Muscle of leg (tissue), 16 donors: ENCODE measurements at places on chromosomes 5 and 9. TPM values are rescaled to one million over a fixed set of nuclear protein-coding genes. Genes with fewer than 3 reads are reported as not detected.

TAF1L gene
- under 0.01 TPM for total RNA-seq

SLC4A9 gene
- 0.04 TPM for total RNA-seq

IFNB1 gene
- total RNA-seq, result not detected

MYOZ3 gene
- 7.7 TPM for total RNA-seq

DNA sequence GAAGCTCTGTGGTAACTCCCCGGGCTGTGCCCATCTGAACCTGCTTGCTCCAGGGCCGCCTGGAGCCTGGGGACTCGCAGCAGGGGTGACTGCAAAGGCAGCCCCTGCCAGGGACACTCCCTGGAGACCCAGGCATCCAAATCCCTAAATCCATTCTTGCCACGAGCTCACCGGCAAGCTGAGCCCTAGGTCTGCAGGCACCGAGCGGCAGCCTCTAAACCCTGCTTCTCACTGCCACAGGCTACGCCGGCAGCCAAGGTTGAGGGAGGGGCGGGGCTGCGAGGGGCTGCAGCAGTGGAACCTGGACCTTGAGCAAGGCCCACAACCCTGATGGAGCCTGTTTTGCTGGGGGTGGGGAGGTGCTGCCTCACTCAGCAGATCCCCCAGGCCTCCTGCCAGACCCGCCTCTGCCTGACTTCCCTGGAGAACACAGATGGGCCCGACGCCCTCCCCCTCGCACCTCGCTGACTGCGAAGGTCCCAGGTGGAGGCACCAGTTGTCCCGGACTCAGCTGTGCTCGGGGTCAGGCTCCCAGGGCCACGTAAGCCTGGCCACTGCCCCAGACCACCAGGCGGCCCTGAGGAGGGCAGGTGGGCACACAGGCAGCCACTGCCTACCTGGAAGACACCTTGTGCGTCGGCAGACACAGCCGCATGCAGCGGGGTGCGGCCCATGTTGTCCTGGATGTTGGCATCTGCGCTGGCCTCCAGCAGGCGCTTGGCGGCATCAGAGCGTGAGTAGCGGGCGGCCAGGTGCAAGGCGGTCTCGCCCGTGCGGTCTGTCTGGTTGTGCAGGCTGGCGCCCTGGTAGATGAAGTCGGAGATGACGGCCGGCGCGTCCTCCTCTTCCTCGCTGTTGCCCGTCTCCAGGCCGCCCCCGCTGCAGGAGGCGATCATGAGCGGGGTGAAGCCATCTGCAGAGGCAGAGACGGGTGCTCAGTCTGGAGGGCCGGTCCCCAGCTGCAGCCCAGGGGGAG is 17.4 kb upstream of the SEC16A start:
- no peak overlapping the region for H3K4me3 ChIP-seq
- no peaks in the 10 kb centered on the region for H3K4me1 ChIP-seq
- H3K27me3 ChIP-seq, result no peaks in the 10 kb centered on the region
- H3K36me3 ChIP-seq, result peaks cover 91% of the 10 kb centered on the region
- no peak overlapping the region for H3K27ac ChIP-seq

DNA sequence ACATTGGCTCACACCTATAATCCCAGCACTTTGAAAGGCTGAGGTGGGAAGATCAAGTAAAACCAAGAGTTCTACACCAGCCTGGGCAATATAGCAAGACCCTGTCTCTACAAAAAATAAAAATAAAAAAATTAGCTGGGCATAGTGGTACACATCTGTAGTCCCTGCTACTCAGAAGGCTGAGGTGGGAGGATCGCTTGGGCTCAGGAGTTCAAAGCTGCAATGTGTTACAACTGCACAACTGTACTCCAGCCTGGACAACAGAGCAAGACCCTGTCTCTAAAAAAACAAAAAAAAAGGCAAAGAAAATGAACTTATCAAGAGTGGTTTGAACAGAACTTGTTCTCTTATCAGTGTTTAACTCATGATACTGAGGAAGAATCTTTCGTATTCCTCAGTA is 29.3 kb downstream of the AP3B1 start:
- no peak overlapping the region for H3K27ac ChIP-seq
- H3K4me3 ChIP-seq, result no peak overlapping the region
- no peak for DNase-seq
- H3K4me1 ChIP-seq, result no peaks in the 10 kb centered on the region
- H3K36me3 ChIP-seq, result peaks cover 5% of the 10 kb centered on the region

DNA sequence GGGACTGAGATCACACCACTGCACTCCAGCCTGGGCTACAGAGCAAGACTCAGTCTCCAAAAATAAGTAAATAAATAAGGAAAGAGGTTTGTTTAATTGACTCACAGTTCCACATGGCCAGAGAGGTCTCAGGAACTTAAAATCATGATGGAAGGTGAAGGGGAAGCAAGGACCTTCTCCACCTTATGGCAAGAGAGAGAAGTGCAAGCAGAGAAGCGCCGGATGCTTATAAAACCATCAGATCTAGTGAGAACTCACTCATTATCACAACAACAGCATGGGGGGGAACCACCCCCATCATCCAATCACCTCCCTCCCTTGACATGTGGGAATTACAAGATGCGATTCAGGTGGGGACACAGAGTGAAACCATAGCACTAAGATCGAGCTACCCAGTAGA is 22.8 kb upstream of the RGMB start:
- H3K4me1 ChIP-seq, result no peaks in the 10 kb centered on the region
- no peaks in the 10 kb centered on the region for H3K36me3 ChIP-seq
- no peaks in the 10 kb centered on the region for H3K27me3 ChIP-seq
- no peak overlapping the region for H3K4me3 ChIP-seq
- no peak for DNase-seq

GRCh38 chr9:98995971-98996504 is 52.3 kb downstream of the COL15A1 start:
- peaks cover 35% of the 10 kb centered on the region for H3K4me1 ChIP-seq
- no peak overlapping the region for H3K4me3 ChIP-seq
- H3K27me3 ChIP-seq, result no peaks in the 10 kb centered on the region
- H3K36me3 ChIP-seq, result peaks cover 35% of the 10 kb centered on the region
- DNase-seq, result no peak

DNA sequence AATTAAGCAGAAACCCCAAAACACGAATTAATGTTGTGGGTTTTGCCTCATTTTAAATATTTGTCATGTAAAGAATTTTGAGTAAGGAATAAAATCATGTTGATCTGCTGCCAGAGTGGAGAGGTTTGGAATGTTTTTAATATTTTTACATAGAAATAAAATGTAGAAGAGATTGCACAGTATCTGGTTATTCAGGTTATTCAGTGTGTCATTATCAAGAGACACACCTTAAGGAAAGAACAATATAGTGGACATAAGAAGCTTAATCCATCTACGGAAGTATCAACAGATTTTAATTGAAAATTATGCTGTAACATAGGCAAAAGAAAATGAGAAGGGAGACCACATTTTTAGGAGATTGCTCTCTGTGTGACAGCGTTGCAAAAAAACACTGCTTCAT is 410.4 kb downstream of the MED10 start:
- no peaks in the 10 kb centered on the region for H3K27me3 ChIP-seq
- no peak overlapping the region for H3K27ac ChIP-seq
- no peaks in the 10 kb centered on the region for H3K4me1 ChIP-seq
- H3K36me3 ChIP-seq, result no peaks in the 10 kb centered on the region
- DNase-seq, result no peak

GRCh38 chr5:4804691-4805360 is 335.3 kb upstream of the ADAMTS16 start:
- DNase-seq, result no peak
- H3K27ac ChIP-seq, result no peak overlapping the region
- H3K36me3 ChIP-seq, result no peaks in the 10 kb centered on the region
- H3K4me3 ChIP-seq, result no peak overlapping the region
- no peaks in the 10 kb centered on the region for H3K4me1 ChIP-seq
